GM12878 (cell line): ENCODE measurements at places on chromosomes 2 and 18. TPM values are rescaled to one million over a fixed set of nuclear protein-coding genes. Genes with fewer than 3 reads are reported as not detected.

FN1 gene
- polyA plus RNA-seq: 8.1 and 9.3 TPM in 2 replicates

SMIM21 gene
- polyA plus RNA-seq: not detected in 2 replicates

GRCh38 chr18:56574861-56575260 is 63.5 kb downstream of the TXNL1 start:
- H3K27ac ChIP-seq: no peak overlapping the region
- H3K36me3 ChIP-seq: no peaks in the 10 kb centered on the region
- no peaks in the 10 kb centered on the region; the same call in 1 of the 2 replicates for H3K27me3 ChIP-seq
- no peak for DNase-seq
- no peaks in the 10 kb centered on the region for H3K4me1 ChIP-seq
- no peak overlapping the region for H3K4me3 ChIP-seq

- no peak overlapping the region for H3K27ac ChIP-seq
- H3K27me3 ChIP-seq: peaks cover 3% of the 10 kb centered on the region; the same call in 1 of the 2 replicates
- H3K36me3 ChIP-seq: no peaks in the 10 kb centered on the region
- no peak overlapping the region for H3K4me3 ChIP-seq
- peaks cover 7% of the 10 kb centered on the region for H3K4me1 ChIP-seq
- no peak for DNase-seq
These were observed 1.9 kb upstream of the STAT4 start for GRCh38 chr2:191152482-191153240.
